ENCODE measurements at places on chromosomes 3 and 15.
A peak's percentile ranks its signal among the peaks of the same experiment; 100 is the strongest.

DNA sequence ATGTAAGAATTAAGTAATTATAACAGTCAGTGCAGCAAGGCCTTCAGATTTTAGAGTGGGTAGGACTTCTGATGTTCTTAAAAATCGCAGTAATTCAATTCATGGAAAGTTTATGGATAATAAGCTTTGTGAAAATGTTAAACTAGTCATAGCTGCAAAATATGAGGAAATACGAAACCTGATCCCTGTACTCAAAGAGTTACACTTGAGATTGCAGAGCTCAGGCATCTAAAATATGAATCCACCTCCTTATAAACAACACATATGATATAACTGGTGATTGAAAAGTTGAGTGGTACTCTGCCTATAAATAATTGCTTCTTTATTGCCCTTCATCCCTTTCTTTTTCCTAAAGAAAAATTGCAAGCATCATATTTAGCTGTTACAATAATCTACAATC, 473.3 kb downstream of the OTOL1 start:
- no peak for DNase-seq

DNA sequence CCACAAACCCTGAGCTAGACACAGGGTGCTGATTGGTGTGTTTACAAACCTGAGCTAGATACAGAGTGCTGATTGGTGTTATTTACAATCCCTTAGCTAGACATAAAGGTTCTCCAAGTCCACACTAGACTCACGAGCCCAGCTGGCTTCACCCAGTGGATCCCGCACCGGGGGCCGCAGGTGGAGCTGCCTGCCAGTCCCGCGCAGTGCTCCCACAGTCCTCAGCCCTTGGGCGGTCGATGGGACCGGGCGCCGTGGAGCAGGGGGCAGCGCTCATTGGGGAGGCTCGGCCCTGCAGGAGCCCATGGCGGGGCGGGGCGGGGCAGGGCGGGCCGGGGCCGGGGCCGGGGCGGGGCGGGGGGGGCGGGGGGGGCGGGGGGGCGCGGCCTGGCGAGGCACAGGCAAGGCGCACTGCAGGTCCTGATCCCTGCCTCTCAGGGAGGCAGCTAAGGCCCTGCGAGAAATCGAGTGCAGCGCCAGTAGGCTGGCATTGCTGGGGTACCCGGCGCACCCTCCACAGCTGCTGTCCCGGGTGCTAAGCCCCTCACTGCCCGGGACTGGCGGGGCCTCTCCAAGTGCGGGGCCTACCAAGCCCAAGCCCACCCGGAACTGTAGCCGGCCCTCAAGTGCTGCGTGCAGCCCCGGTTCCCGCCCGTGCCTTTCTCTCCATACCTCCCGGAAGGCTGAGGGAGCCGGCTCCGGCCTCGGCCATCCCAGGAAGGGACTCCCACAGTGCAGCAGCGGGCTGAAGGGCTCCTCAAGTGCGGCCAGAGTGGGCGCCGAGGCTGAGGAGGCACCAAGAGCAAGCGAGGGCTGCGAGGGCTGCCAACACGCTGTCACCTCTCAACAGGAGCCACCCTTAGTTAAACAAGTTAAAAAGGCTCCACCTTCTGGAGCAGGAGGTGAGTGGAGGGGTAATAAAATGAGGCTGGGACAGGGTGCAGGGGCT, 9.8 kb upstream of the TMEM40 start:
- no peak for DNase-seq

GRCh38 chr3:194985031-194985578, 285.9 kb downstream of the XXYLT1 start:
- DNase-seq, result no peak

- DNase-seq, result no peak
Observed at GRCh38 chr3:126925411-126926171, 57.3 kb upstream of the PLXNA1 start.

GRCh38 chr15:43794269-43795037, 2.3 kb downstream of the SERF2 start:
- peak; percentile 68 for DNase-seq

DNA sequence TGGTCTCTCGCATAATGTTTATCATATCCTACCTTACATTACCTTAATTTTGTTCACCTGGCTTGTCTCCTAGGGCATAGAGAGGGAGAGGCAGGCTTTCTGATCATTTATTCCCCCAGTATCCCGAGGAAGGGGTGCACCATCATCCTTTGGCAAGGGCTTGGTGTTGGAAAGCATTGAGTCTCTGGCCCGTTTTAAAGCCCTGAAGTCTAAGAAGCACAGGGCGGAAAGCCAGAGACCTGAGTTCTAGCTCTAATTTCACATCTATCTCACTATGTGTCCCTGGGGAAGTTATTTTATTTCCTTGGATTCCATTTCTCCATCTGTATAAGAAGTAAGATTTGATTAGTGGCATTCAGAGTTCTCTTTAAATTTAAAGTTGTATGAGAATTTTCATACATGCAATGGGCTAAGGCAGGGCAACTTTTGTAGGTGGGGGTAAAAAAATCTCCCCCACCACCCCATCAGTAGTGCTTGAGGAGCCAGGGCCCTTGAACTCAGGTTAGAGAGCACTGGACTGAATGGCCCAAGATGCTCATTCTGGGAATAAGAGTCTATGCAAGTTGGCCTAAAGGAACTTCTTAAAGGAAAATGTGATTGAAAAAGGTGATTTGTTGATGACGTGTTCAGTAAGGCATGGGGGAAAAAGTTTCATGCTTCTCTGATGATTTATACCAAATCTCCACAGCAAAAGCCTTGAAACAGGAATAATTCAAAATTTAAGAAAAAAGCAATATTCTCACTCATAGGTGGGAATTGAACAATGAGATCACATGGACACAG, 10.1 kb downstream of the TMC3 start:
- DNase-seq, result no peak

DNA sequence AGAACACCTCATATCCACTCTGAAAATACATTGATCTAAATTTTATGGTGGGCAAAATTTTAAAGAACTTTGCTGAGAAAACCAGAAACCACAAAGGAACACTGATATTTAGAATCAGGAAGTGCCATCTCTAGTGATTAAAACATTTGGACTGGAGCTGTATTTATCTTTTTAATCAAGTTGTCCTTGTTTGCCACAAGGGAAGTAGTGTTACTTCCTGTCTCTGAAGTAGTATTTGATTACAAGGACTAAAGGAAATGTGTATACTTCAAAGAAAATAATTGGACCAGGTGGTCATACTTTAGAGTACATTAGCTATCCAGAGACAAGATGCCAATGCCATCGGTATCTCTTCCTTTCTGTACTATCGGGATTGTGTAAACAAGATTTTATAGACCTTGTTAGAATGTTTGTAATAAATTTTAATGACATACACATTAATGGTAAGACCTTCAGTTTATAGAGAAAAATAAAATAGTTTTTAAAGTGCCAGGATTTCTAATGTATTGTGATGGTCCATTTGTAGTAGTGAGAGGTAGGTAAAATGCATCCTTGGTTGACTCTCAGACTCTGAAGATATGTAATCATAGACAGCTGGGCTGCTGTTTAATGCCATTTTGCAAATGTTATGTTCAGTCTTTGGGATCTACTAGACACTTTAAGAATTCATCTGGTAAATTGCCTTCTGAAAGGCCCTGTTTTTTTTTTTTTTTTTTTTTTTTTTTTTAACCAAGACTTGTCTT, 131.9 kb downstream of the B3GALNT1 start:
- DNase-seq, result no peak

DNA sequence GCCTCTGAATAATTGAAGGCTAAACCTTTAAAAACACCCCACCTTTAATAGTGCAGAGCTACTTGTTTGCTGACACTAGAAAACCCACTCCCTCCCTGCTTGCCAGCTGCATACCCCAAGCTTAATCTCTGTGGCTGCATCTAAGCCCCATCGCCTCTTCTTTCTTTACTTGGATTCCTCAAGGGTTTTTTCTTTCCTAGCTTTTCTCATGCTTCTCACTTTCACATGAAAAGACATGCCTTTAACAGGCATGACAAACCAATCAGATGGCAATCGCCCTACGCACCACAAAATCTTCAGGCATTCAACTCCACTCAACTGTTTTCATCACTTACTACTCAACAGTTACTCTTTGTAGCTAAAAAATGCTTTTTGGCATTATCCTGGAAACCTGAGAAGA, 77.5 kb downstream of the PLD1 start:
- DNase-seq, result no peak

- DNase-seq, result no peak
Observed at GRCh38 chr3:190526787-190527762, 13.2 kb downstream of the IL1RAP start.

Data from WERI-Rb-1 (cell line).